ENCODE measurements at places on chromosomes 1 and 21.
A peak's percentile ranks its signal among the peaks of the same experiment; 100 is the strongest.

GRCh38 chr1:41151846-41152245, 90.3 kb downstream of the SCMH1 start:
- no peak for DNase-seq

DNA sequence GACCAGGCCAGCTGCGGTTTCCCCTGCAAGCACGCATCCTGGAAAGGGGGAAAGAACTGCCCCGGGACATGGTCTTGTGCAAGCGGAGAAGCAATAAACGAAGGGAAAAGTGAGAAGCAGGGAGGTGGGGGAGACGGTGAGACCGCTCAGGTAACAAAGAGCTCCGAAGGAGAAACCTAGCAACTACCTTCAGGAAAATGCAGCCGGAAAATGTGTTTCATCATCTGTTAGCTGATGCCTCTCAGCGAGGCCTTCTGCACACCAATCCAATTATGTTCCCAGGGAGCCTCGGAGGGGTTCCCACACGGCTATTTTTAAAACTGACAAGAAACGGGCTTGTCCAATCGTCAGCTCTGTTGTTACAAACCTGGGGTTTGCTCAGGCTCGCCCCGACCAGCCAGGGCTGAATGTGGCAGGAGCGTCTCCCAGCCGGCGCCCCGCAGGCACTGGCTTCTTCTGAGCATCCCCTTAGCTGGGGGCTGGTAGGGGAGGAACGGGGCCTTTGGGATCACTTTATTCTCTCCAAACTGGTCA, 3.4 kb downstream of the RIPK4 start:
- no peak for DNase-seq

DNA sequence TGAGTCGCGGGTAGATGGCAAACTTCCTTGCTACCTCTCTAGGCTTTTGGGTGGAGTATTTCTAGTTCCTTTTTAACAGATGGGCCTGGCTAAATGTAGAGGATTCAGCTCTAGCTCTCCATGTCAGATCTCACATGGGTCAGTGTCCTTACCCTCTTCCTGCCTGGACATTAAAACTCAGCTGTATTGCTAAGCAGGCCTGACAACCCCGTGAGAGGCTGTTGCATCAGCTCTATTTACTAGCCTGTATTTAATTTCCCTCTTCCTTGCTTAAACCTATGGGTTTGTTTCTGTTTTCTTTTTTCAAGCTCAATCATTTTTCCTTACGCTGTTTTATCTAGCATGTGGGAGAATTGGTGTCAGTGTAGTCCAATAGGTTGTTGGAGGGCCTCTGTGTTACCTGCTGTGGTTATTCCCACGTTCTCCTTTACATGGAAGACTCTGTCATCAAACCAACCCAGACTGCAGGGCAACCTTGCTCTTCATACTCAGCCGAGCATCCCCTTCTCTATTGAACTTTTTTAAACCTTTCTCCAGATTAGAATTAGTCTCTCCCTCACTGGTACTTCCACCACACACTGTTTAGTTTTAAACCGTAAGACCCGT, 79.5 kb upstream of the BACH1 start:
- DNase-seq: no peak

GRCh38 chr1:30762152-30762929, 4.8 kb upstream of the LAPTM5 start:
- no peak for DNase-seq

- no peak for DNase-seq
Measured at GRCh38 chr1:199590708-199591107, 436.8 kb upstream of the NR5A2 start.

GRCh38 chr1:12208764-12209494, 20.9 kb upstream of the VPS13D start:
- peak; percentile 79 for DNase-seq

DNA sequence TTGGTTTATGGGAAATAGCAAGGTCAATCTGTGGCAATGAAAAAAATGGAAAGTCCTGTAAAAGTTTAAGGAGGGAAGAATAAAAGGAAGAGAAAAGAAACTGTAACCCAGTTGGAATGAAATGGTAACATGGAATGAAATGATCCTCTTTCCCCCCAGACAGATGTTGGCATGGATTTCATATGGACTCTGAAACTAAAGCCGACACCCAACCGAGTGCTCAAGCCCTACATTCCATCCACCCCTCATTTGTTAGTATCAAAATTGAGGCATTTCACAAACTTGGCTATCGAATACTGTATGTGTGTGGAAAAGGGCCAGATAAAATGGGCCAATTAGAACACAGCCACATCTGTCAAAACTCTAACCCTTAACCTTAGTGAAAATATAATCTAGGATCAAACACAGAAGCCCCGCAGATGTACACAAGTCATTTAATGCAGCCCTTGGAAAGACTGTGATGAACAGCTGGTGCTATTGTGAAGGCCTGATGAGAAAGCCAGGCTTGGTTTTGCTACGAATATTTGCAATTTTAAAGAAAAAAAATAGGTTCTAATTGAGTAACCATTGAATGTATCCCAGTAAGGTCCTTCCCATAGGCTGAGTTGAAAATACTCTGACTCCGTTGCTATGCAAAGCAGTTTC, 72.6 kb upstream of the RGL1 start:
- no peak for DNase-seq

- no peak for DNase-seq
Measured at GRCh38 chr21:17613242-17613676, 558 bp upstream of the BTG3 start.

- no peak for DNase-seq
Measured at GRCh38 chr1:206450281-206450680, 20.0 kb upstream of the IKBKE start.

DNA sequence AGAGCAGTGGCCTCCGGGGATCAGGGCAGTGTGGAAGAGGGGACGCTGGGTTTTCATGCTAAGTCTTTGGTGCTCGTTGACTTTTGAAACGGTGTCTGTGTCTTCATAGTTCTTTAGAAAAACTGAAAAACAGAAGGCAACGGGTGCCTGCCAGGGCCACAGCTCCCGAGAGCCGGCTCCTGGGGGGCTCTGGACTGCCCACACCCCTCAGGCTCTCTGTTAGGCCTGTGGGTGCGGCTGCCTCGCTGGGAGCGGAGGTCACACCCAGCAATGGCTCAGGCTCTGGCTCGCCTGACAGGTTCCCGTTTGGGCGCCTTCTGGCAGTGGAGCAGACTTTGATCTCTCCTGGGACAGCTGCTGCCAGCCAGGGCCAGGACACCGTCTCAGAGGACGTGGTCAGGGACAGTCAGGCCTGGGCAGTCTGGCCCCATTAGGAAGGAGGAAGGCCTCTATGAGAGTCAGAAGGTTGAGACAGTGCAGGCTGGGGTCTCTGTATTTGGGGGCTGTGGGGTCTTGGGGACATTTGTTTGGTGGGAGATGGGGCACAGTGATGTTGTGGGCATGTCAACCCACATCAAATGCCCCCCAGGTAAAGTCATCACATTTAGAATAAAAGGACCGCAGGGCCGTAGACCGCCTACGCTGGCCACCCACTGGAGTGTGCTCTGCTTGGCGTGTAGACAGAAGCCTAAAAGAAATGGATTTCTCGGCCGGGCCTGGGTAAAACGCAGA, 5.6 kb downstream of the ARHGEF16 start:
- no peak for DNase-seq

- no peak for DNase-seq
Measured at GRCh38 chr21:34276711-34277425, 86.9 kb upstream of the KCNE2 start.

DNA sequence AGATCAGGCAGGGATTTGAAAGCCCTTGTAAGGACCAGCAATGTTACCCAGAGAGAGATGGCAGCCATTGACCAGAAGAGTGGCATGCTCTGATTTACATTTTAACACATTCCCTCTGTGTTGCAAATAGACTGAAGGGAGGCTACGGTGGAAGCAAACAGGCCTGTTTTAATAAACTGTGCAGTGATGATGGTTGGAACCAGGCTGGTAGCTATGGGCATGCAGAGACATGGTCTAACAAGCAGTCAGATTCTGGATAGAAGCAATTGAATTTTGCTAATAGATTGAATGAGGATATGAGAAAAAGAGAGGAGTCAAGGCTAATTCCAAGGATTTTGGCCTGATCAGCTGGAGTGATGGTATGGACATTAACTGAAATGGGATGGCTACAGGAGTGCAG, 32.3 kb upstream of the ZNF648 start:
- DNase-seq: no peak

DNA sequence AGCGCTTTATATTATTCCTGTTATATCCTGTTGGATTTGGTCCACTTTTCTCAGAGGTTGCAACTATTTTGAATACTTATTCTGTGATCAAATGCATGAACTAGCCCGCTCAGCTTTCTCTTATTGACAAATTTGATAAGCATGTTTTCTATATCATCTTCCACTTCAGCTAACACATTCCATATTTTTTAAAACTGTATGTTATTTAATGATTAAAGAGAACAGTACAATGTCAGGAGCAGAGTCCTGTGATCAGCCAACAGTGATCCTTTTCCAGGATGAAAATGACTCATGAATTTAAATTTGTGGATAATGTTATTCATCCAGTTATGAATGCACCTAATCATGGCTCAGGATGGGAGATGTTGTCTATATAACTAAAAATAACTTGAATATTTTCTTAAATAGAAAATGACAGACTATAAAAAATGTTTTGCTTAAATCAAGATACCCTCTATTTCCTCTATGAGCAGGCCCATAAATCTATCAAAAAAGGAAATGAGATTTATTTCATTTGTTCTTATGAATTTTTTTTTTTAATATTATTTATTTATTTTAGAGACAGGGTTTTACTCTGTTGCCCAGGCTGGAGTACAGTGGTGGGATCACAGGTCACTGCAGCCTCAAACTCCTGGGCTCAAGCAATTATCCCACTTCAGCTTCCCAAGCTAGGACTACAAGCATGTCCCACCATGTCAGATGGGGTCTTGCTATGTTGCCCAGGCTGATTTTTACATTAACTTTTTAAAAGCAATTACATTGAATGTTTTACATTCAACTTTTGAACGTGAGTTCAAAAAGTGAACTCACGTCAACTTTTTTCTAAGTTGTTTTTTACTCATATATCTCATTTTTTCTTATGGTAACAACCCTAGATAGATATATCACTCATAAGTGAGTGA, 12.5 kb downstream of the BPNT1 start:
- DNase-seq: no peak

GRCh38 chr1:233121947-233122559, 171.6 kb downstream of the NTPCR start:
- DNase-seq: peak; percentile 51

- no peak for DNase-seq
Measured at GRCh38 chr1:107975851-107976250, 10.9 kb upstream of the VAV3 start.

GRCh38 chr1:106268070-106268469, 788.4 kb upstream of the PRMT6 start:
- DNase-seq: peak; percentile 56

GRCh38 chr21:36210779-36211659, 54.4 kb downstream of the DOP1B start:
- DNase-seq: no peak

- no peak for DNase-seq
Measured at GRCh38 chr21:29669416-29669815, 270.4 kb downstream of the GRIK1 start.

- DNase-seq: no peak
Measured at GRCh38 chr21:21366277-21366676, 368.1 kb downstream of the NCAM2 start.

DNA sequence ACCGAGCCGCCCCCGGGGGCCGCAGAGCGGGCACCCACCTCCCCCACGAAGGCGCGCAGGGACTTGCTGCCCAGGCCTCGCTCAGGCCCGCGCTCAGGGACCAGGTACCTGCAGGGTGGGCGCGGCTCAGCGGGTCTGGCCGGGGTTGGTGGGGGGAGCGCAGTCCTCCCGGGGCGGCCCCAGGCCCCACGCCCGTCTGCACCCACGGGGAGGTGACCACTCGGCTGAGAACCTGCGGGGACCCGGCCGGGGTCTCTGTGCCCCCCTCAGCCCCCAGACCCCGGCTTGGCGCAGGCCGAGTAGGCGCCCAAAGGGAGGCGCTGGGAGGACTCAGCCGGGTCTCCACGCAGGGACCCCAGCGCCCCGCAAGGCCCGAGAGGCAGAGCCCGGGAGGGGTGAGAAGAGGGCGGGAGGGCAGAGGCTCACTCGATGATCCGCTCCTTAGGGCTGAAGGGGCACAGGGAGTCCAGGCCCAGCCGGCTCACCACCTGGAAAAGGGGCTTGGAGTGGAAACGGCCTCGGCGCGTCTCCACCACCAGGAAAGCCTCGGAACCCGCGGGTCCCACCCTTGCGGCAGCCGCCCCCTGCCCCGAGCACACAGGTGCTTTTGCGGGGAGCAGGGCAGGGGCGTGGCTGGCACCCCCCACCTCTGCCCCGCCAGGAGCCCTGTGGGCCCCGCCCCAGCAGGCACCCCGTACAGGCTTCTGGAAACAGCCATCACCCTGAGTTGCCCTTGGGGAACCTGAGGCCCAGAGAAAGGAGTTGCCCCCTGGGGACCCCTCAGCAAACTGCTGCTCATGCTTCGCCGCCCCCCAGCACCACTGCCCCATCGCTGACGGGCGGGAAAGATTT, 9.3 kb downstream of the FTCD start:
- DNase-seq: no peak

GRCh38 chr1:244044423-244044822, 6.7 kb upstream of the ZBTB18 start:
- no peak for DNase-seq

DNA sequence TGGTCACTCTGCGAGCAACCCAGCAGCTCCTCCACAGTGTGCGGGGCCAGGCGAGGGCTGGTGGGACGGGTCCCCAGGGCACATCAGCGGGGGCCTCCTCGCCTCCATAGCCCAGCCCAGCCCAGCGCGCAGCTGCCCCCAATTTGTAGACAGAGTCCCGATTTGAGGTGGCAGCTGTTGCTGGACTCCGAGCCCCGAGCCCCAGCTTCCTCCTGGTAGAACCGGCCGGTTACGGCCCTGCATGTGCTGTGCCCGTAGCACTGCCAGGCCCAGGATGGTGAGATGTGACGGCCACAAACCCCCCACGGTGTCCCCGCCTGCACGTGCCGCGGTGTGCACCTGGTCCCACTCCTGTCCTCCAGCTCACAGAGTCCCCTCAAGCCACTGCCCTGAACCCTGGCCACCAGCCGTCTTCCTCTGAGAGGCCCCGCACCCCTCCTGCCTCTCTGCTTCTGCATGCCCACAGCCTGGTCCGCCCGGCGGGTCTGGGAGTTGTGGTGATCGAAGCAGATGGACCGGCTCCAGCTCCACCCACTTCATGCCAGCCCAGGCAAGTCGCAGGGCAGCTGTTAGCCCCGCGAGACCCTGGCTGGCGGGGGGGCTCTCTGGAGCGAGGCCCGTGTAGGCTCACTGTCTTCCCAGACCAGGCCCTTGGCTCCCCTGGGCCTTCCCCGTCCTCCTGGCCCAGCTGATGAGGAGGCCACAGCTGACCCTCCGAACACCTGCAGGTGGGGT, 55.5 kb downstream of the MORN1 start:
- no peak for DNase-seq

- DNase-seq: peak; percentile 90
Measured at GRCh38 chr21:33441489-33442477, 38.0 kb downstream of the TMEM50B start.

All from brain microvascular endothelial cell (primary cell).